ENCODE measurements at places on chromosomes 5 and 9.

- peak; percentile 42 for DNase-seq
Measured at GRCh38 chr9:37528652-37529471, 43.1 kb downstream of the POLR1E start.

DNA sequence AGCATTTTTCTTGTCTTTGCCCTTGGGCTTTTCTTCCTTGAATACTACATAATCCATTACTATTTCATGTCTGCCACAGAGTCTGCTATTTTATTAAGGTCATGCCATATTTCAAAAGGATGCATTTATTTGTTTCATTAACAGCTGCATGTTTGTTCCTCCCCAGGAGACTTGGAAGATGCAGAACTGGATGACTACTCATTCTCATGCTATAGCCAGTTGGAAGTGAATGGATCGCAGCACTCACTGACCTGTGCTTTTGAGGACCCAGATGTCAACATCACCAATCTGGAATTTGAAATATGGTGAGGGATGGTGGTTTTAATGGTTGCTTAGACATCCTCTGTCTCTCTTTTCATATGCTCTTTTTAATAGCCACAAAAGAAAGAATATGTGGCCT, 4.0 kb downstream of the IL7R start:
- DNase-seq = no peak

DNA sequence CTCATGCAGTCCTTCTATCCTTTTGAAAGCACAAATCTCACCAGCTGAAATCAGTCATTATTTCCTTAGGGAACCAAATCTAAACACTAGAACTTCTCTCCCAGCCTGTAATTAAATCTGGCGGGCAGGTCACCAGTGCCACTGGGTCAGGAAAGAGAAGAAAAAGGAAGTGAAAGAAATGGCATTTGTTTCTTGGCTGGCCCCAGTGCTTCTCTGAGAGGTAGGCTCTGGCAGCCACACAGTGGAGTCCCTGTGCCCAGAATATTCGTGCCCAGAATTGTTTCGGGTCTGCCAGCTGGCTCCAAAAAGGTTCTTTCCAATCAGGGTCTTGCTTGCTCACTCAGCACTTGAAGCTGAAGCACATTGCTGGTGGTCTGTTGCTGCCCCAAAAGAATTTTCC, 133.9 kb upstream of the MTAP start:
- DNase-seq = no peak

- DNase-seq = no peak
Measured at GRCh38 chr5:59380350-59380951, 513.1 kb downstream of the PDE4D start.

Measured in activated naive CD4-positive, alpha-beta T cell treated with anti-CD3 and anti-CD28 coated beads, Interleukin-2, amount 50 U/mL, for 16 hours (primary cell).